ENCODE measurements at places on chromosomes 1 and 21.

GRCh38 chr21:14080764-14081096 is 130.0 kb downstream of the LIPI start:
- DNase-seq, result no peak

DNA sequence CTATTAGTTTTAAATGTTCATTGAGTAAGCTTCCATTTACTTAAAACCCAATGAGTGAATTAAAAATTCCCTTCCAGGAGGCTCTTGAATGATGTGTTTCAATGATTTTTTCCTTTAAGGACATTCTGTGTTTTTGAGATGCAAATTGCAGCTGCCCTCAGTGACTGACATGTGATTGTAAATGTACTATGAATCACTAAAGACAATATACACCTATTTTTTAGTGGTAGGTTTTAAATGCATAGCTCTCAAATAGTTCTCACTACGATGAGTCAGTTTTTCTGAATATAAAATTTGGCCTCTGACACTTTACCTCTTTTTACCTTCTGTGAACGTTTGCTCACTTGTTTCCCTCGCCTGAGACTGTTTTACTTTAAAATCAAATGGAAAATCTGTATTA is 204.7 kb downstream of the BARHL2 start:
- DNase-seq, result no peak

GRCh38 chr1:246583448-246584185 is 17.4 kb downstream of the CNST start:
- no peak for DNase-seq

DNA sequence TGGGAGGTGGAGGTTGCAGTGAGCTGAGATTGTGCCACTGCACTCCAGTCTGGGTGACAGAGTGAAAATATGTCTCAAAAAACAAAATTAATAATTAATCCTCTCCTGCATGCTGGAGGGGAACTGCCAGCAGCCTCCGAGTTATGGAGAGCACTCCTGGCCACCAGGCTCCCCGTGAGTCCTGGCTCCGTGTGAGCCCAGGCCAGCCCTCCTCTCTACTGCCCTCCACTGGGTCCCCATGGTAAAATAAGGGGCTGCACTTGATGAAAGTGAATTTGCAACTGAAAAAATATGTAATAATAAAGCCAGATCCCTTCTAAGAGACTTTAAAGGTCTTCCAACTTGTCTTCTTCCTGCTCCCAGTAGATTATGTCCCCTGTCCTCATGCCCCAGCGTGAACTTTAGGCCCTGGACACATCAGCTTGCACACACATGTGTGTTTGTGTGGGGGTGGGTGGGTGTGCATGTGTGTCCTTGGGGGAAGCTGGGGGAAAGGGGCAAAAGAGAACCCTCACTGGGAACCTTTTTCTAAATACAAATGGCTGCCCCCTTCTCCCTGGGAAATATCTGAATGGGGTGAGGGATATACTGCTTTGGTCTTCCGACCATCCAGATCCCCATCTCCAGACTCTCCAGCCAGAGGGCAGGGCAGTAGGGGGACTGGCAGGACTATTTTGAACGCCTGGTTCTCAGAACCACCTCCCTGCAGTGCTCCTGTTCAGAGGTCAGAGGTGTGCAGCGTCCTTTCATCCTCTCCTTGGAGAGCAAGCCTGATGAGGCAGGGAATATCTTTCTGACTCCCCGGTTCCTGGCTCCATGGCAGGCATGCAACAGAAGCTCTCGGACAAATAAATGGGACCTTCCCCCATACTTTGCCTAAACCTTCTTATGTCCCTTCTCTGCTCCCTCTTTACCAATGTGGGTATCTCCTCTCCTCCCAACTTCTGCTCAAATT is 26.2 kb downstream of the NEK2 start:
- DNase-seq, result no peak

DNA sequence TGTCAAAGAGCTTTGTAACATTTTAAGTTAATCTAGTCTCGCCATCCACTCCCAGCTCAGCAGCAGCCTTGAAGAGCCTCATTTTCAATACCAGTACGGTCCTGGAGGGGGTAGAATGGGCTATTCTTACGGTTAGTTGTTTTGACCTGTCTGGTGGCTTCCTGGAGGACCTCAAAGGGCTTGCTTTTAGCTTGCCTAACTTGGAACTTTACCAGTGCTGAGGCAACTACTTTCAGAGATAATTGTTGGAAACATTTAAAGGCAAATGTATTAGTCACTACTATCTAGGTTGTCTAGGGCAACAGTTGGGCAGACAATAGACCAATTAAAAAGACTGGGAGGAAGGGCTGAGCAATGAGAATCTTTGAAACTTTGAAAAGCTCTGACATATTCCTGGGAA is 56.0 kb downstream of the TTLL7 start:
- no peak for DNase-seq

GRCh38 chr1:19113697-19114092 is 96.4 kb downstream of the UBR4 start:
- no peak for DNase-seq

GRCh38 chr1:244150665-244151064 is 99.6 kb downstream of the ZBTB18 start:
- no peak for DNase-seq

- DNase-seq, result no peak
Observed at GRCh38 chr1:159845751-159846629, 16.5 kb downstream of the VSIG8 start.

DNA sequence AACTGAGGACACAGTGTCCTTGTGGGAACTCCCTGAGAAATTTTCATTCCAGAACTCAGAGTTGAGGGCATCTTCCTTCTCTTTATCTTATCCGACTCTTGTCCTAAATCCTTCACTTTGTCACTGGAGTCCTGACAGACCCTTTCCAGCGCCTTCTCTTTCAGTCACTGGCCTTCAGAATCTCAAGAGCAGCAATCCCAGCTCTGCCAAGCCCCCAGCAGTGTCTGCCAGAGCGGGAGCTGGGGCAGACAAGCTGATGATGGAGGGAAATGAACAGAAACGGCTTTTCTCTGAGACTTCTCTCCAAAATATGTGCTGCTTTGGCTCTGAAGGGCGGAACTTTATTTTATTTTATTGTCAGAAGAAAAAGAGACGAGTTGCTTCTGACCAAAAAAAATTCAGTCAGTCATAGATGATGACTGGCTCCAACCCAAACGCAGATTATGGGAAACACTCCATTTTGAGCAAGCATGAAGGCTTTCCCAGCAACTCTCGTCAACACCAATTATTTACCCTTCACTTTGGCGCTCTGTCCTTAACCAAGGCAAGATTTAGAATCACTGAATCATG is 32.2 kb downstream of the MIS18A start:
- DNase-seq, result no peak

GRCh38 chr1:36585569-36586548 is 103.1 kb upstream of the CSF3R start:
- no peak for DNase-seq

- no peak for DNase-seq
Observed at GRCh38 chr1:9281071-9281827, 11.4 kb upstream of the SPSB1 start.

GRCh38 chr21:26952374-26953066 is 14.4 kb downstream of the ADAMTS5 start:
- no peak for DNase-seq

- DNase-seq, result no peak
Observed at GRCh38 chr1:182633657-182634281, 29.6 kb upstream of the RGS16 start.

DNA sequence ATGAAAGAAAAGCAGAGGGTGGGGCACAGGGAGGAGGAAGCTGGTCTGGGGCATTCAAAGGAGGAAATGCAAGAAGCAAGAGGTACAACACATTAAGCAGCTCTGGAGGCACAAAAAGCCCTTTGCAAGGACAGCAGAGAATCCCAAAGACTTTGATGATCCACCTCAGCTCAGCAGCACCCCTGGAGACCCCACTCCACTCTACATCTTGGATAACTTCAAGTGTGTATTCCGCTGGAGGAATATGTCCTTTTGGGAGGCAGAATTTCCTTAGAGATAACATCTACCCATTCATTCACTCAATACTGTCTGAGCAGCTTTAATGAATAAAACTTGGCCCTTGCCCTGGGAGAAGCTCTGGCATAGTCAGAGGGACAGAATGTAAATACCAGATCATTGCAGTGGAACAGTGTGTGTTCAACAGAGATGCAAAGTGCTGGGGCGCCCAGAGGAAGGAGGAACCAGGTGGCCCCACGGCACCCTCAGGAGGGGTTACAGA is 599.7 kb downstream of the KIF26B start:
- DNase-seq, result no peak

DNA sequence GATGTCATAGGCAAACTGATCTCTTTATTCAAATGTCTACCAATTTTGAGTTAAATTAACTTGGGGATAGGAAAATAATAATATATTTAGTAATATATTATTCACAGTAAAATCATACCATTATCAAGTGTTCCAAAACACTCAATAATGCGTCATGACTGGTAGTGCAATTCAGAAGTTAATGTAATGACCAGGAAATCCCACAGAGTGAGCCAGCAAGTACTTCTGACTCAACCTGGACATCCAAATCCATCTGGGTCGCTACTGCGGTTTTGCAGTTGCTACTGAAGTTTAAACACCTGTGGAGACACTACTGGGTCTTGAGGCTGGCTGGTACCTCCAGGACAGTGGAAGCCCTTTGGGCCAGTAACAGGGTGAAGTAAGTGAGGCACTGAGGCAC is 44.8 kb downstream of the DPYD start:
- no peak for DNase-seq

DNA sequence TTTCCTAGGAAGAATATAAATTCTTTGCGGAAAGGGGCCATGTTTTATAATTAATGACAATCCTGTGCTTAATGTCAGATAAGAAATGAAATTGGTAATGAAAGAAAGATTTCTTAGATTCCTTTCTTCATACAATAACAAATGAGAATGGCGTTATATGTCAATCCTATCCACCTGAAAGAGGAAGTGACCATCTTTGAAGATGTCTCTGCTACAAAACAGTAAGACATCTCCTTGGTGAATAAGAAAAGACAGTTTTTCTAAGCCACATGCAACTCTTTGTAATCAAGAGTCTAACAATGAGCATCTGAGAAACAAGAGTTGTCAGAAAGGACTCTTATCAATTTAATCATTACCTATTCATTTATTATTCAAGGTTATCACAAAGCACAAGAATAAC is 286.0 kb downstream of the VAV3 start:
- no peak for DNase-seq

GRCh38 chr1:44275296-44275962 is 62.2 kb downstream of the DMAP1 start:
- DNase-seq, result no peak

DNA sequence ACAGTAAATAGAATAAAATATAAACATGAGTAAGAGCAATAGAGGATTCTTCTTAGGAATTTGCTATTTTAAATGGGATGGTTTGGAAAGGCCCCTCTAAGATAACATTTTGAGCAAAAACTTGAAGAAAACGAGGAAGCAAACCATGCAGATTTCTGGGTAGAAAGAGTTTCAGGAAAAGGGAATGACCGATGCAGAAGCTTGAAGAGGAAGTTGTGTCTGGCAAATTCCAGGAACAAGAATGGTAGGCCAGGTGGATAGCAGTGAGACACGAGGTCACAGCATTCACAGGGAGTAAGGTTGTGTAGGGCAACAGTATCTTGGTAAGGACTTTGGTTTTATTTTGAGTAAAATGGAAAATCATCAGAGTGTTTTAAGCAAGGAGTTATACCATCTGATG is 108.9 kb downstream of the PEX14 start:
- DNase-seq, result no peak

DNA sequence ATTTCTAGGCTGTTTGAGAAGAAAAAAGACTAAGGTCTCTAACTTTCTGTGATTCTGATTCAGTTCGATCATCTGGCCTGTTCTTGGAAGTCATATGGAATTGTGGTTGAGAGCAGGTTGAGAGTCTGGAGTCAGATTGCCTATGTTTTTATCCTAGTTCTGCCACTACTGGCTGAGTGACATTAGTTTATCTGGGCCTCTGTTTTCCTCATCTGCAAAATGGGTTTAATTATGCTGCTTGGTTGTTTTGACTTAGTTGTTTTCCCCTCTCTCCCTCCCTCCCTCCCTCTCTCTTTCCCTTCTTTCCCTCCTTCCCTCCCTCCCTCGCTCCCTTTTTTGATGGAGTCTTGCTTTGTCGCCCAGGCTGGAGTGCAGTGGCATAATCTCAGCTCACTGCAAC is 6.2 kb downstream of the MACF1 start:
- no peak for DNase-seq

All from esophagus squamous epithelium (tissue), 5 donors.